ENCODE measurements at places on chromosomes 6 and 20. TPM values are rescaled to one million over a fixed set of nuclear protein-coding genes. Genes with fewer than 3 reads are reported as not detected.

The TINAG gene
- not detected for total RNA-seq

The C20orf202 gene
- total RNA-seq: not detected

The SCUBE3 gene
- 0.05 TPM for total RNA-seq

The SLC22A7 gene
- not detected for total RNA-seq

The HCK gene
- 0.13 TPM for total RNA-seq

The OSTM1 gene
- 25.2 TPM for total RNA-seq

The GNAS gene
- 765 TPM for total RNA-seq

The TMEM200A gene
- 0.07 TPM for total RNA-seq

The PRPH2 gene
- total RNA-seq: not detected

The CPNE5 gene
- 0.16 TPM for total RNA-seq

The KCNK15 gene
- total RNA-seq: 0.59 TPM
